ENCODE measurements at places on chromosomes 1 and 21. TPM values are rescaled to one million over a fixed set of nuclear protein-coding genes. Genes with fewer than 3 reads are reported as not detected.

Gene TSPAN1
- total RNA-seq, result not detected

Gene OLIG1
- 3.3 TPM for total RNA-seq

Gene S100A9
- total RNA-seq, result not detected

Gene EFCAB7
- 12.1 TPM for total RNA-seq

Gene UBL4B
- not detected for total RNA-seq

DNA sequence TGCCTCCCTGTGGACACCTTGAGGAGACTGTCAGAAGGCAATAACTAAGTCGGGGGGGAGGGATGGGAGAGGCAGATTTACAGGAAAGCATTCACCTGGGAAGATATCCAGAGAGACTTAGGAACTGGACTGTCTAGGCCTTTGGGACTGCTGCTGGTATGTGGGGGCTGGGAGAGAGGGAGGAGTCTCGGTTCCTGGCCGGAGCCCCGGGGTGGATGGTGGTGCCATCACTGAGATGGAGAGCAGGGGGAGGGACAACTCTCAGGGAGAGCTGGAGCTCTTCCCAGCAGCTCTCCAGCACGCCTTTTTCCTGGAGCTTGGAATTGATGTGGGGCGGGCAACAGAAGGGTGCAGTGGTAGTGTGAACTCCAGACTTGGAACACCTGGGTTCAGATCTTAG lies 22.1 kb downstream of the PTPRF start:
- DNase-seq, result no peak

- peak; percentile 45 for DNase-seq
Observed at GRCh38 chr1:6625584-6626149, 999 bp downstream of the THAP3 start.

DNA sequence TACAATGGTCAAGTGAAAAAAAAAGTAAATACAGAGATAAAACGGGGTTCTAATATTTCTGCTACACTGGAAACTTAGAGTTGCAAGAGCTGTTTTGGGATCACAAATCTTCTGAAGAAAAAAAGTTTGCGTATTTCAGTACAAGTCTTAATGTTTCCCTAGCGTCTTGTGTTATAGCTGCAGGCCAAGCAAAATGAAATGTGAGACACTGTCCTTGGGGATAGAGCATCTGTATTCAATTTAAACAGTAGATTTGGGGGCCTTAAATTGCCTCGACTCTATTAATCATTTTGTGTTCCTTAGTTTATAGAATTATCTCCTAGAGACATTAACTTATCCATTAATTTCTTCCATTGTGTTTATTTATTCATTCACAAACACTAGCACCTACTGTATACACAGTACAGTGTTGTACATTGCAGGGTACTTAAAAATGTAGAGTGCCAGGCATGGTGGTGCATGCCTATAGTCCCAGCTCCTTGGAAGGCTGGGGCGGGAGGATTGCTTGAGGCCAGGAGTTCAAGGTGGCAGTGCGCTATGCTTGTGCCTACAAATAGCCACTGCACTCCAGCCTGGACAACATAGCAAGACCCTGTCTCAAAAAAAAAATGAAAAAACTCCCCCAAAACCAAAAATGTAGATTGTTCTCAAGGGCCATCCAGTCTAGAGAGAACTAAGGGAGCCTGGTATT lies 7.9 kb downstream of the DISC1 start:
- no peak for DNase-seq

DNA sequence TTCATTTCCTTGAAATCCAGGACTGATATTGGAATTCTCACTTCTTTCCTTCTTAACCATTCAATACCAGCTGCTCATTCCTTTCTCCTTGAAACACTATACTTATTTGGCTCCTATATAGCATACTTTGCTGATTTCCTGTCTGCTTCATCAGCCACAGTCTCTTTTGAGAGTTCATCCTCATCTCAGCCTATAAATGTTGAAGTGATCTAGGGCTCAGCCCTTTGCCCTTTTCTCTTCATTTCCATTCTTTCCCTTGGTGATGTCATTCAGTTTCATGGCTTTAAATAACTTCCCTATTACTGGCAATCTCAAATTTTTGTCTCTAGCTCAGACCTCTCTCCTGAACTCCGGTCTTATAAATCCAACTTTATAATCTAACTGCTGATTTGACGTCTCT lies 24.1 kb upstream of the RABGAP1L start:
- DNase-seq, result no peak

- DNase-seq, result no peak
Observed at GRCh38 chr1:114324662-114324965, 170.9 kb upstream of the SYT6 start.

- DNase-seq, result no peak
Observed at GRCh38 chr1:192445839-192446489, 129.2 kb downstream of the RGS21 start.

DNA sequence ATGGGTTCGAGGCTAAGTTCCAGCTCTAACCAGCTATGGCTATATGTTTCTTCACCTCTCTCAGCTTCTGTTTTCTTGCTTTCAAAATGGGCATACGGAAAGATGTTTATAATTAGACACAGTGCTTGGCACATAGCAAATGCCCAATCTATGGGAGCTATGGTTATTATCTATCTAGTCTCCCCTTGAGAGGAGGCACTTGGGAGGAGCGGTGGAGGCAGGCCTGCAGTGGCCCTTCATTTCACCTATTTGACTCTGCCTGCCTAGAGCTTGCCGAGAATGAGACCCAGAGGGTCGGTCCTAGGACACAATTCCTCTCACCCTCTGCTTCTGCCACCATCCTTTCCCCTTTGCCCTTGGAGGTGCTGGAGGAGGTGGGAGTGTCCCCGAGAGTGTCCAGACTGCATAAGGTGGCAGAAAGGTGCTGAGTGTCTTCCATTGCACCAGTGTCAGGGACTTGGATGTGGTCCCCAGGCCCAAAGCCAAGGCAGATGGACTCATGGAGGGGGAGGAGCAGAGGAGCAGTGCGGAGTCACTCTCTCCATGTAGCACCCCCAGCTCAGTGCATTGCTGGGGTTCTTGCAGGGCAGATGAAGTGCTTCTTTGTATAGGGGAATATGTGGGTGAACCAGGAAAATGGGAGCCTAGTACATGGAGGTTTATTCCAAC lies 9.0 kb downstream of the LGR6 start:
- DNase-seq, result no peak

DNA sequence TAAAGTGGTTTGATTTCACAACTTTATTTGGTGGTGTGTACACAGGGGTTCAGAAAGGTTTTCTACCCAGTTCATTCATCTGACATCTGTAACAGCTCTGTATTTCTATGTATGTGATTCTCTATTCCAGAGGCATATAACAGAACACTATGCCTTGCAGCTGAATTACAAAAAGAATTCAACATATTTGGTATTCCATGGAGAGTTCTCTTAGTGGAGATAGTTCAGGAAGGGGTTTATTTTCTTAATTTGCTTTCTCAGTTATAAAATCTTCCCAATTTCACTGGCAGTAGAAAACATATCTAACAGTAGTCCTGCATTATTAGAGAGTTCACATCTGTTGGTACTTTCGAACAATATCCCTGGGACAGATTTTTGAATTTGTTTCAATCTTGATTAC lies 207.9 kb upstream of the LYPLAL1 start:
- DNase-seq, result no peak
